Renal pelvis (tissue), 12 donors: ENCODE measurements at places on chromosomes 1 and 21. TPM values are rescaled to one million over a fixed set of nuclear protein-coding genes. Genes with fewer than 3 reads are reported as not detected.

Gene SYT14
- 0.49 TPM for polyA plus RNA-seq

Gene LIN28A
- 0.04 TPM for polyA plus RNA-seq

DNA sequence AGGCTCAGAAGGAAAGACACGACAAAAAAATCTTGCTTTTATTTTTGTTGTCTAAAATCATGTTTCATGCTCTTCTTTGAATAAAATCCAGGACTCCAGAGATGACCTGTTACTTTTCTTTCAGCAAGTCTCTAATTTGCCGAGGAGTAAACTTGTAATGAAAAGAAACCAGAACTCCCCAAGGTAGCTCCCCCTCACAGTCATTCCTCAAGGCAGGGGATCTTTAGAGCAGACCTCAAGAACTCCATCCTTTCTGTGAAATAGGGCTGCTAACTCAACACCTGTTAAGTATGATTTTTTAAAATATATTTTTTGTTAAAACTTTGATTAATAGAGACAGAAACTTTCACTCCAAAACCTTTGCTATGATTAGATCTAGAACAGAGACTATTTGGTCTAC, 82.7 kb upstream of the ABCD3 start:
- DNase-seq = no peak

Gene NECTIN4
- 4.4 TPM for polyA plus RNA-seq

Gene UCK2
- 26.3 TPM for polyA plus RNA-seq

DNA sequence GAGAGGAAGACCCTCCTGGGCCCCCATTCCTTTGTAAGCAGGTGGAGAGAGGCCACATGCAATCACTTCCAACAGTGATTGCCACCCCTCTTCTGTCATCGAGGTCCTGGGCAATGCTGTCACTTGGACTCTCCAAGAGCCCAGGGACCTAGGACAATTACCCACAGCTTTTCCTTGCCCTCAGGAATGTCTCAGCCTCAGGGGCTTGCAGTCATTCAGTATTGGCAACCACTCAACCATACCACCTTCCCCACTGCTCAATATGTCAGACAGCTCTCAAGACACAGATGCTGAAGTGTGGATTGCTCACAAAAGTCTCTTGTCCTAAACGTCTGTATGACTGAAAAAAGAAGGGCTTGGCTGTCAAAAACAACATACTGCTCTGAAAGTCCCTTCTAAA, 87.8 kb downstream of the PTPN14 start:
- no peak for DNase-seq

DNA sequence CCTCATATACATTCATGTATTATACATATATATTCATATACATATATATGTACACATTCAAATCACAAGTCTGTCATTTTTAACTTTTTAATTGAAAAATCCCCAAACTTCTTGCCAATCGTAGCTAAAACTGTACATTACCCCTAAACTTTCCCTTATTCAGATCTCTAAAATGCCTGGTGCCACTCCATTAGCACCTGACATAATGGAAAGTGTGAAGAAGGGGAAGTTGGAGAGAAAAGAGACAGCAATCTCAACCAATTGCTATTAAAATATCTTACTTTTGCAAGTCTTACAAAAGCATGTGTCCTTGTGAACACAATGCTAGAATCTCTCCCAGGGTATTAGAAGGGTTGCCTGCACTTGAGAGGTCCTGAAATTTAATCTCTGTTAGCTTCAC, 22.7 kb upstream of the PRKACB start:
- no peak for DNase-seq

GRCh38 chr1:238005116-238005515, 114.4 kb upstream of the ZP4 start:
- no peak for DNase-seq

Gene NUF2
- 24.0 TPM for polyA plus RNA-seq

- no peak for DNase-seq
Observed at GRCh38 chr1:37949524-37950152, 2.8 kb upstream of the INPP5B start.

DNA sequence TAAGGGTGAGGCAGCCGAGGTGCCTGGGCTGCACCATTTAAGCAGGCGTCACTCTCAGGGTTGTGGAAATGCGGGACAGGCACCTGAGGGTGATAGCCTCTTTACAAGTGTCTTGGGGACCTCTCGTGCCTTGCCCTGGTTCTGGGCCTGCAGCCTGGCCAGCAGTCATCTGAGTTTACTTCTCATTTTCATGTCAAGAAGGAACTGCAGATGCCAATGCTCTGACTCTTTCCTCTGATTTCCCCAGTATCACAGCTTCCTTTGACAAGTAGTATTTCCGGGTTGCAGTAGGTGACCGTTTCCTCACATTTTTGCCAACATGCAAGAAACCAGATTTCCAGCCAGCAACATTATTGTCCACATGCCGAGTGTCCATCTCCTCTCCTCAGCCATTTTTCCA, 286.9 kb downstream of the DISC1 start:
- no peak for DNase-seq

- no peak for DNase-seq
Observed at GRCh38 chr1:23816361-23816760, 8.9 kb downstream of the HMGCL start.

- DNase-seq = no peak
Observed at GRCh38 chr1:79373481-79374125, 367.1 kb upstream of the ADGRL4 start.

GRCh38 chr1:117167402-117167801, 43.3 kb downstream of the VTCN1 start:
- DNase-seq = no peak

Gene CCDC30
- polyA plus RNA-seq = 15.1 TPM

Gene CRNN
- not detected for polyA plus RNA-seq

Gene STIL
- 7.7 TPM for polyA plus RNA-seq

Gene TMEM82
- polyA plus RNA-seq = 4.5 TPM

GRCh38 chr1:38891753-38892152, 10.4 kb upstream of the GJA9 start:
- DNase-seq = no peak

Gene STUM
- polyA plus RNA-seq = 1.7 TPM

GRCh38 chr1:119133987-119134386, 6.5 kb downstream of the WARS2 start:
- no peak for DNase-seq

GRCh38 chr21:21415741-21416140, 417.5 kb downstream of the NCAM2 start:
- no peak for DNase-seq

Gene ZBTB7B
- 18.0 TPM for polyA plus RNA-seq

- peak; percentile 91 for DNase-seq
Observed at GRCh38 chr1:8423692-8424538, 106.0 kb downstream of the SLC45A1 start.

GRCh38 chr21:34606621-34607020, 8.3 kb downstream of the RCAN1 start:
- no peak for DNase-seq

DNA sequence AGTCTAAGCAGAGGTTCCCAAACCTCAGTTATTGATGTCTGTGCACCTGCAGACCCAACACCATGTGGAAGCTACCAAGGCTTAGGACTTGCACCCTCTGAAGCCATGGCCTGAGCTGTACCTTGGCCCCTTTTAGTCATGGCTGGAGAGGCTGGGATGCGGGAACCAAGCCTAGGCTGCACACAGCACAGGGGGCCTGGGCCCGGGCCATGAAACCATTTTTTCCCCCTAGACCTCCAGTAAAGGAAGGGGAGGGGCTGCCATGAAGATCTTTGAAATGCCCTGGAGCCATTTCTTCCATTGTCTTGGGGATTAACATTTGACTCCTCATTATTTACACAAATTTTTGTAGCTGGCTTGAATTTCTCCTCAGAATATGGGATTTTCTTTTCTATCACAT, 265.9 kb downstream of the PDE4B start:
- DNase-seq = no peak

DNA sequence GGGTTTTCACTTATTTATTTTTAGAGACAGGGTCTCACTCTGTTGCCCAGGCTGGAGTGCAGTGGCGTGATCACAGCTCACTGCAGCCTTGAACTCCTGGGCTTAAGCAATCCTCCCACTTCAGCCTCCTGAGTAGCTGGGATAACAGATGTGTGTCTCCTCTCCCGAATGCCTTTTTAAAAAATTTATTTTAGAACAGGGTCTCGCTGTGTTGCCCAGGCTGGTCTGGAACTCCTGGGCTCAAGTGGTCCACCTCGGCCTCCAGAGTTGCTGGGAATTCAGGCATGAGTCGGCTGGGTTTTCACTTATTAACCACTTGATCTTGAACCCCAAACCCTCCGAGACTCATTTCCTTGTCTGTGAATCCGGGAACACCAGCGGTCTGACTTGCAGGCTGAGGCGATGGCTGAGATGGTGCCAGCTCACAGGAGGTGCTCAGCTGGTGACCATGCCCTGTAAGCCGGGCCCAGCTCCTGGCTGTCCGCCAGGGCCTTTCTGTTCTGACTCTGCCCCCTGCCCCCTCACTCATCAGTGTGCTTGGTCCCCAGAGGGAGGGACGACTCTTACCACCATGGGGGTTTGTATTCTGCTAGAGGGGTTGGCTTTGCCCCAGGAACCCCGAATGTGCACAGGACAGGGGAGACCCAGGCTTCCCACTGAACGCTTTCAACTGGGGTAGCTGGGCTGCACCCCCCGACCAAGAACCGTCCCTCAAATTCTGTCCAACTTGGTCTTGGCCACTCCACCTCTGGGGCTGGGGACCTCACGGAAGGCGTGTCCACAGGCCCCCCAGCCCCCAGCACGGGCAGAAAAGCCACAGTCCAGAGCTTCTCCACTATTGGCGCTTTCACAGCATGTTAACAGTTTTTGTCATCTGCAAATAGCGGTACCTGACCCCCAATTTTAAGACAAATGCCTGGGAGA, 22.5 kb downstream of the MMEL1 start:
- DNase-seq = no peak
